ENCODE measurements at places on chromosomes 7 and 10. TPM values are rescaled to one million over a fixed set of nuclear protein-coding genes. Genes with fewer than 3 reads are reported as not detected.

Gene APBB1IP
- 69.5 TPM for polyA plus RNA-seq

Gene CISD1
- 6.6 TPM for polyA plus RNA-seq

Gene SLC39A12
- polyA plus RNA-seq, result not detected

Gene CHN2
- 0.74 TPM for polyA plus RNA-seq

Gene ZNF488
- polyA plus RNA-seq, result not detected

Gene EGFR
- polyA plus RNA-seq, result not detected

Gene ITGA8
- polyA plus RNA-seq, result not detected

Gene ZC3HAV1L
- polyA plus RNA-seq, result 1.5 TPM

Gene C10orf62
- not detected for polyA plus RNA-seq

Gene NODAL
- 0.07 TPM for polyA plus RNA-seq

Gene PNLIP
- polyA plus RNA-seq, result not detected

GRCh38 chr7:43377196-43377960 is 205.5 kb upstream of the STK17A start:
- no peak for DNase-seq
- no peak overlapping the region for H3K27ac ChIP-seq
- no peak overlapping the region for H3K4me3 ChIP-seq
- H3K27me3 ChIP-seq, result no peaks in the 10 kb centered on the region

GRCh38 chr10:43078986-43079273 is 2.1 kb downstream of the RET start:
- H3K4me3 ChIP-seq, result no peak overlapping the region
- H3K27ac ChIP-seq, result no peak overlapping the region
- no peak for DNase-seq
- peaks cover 8% of the 10 kb centered on the region for H3K4me1 ChIP-seq
- peaks cover 10% of the 10 kb centered on the region for H3K27me3 ChIP-seq
- H3K36me3 ChIP-seq, result no peaks in the 10 kb centered on the region

DNA sequence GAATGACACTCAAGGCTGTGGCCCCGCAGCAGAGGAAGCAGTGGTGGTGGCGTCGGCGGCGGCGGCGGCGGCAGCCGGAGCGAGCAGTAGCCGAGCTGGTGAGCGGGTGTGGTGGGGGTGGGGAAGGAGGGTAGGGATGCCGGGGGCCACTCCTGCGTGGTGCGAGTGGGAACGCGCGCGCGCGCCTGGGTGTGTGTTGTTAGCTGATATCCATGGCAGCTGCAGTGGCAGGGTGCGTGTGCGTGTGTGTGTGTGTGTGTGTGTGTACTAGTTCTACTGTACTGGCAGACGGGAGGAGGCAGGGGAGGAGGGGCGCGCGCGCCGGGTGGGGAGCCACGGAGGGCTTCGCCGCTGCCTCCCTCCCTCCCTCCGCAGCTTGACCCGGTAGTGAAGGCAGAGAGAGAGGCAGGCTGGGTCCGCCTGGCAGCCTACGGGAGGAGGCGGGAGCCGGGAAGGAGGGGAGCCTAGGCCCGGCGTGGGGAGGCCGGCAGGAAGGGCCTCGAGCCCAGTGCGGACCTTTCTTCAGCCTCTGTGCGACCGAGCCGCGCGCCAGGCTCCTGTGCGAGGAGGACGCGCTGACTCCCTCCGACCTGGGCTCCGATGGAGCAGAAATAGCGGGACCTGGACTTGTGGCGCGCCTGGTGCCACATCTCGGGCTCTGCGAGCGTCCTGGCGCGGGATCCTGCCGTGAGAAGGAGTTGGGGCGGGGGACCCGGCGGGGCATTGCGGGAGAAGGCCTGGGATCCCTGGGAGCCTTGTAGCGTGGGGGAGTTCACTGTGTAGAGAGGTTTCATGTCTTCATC is at the start of gene MAGI2:
Gene MAGI2 (minus strand): TSS at position 110 of the 803 bp plus-strand sequence. CDS start 347 bp downstream, outside the sequence.
- no peak within 1 kb of the TSS for H3K27ac ChIP-seq
- DNase-seq, result no peak
- H3K4me3 ChIP-seq, result no peak within 1 kb of the TSS
- H3K4me1 ChIP-seq, result peaks cover 9% of the 10 kb centered on the region

GRCh38 chr7:151392002-151392401 is 17.8 kb downstream of the WDR86 start:
- no peak overlapping the region for H3K27ac ChIP-seq
- no peaks in the 10 kb centered on the region for H3K4me1 ChIP-seq
- H3K27me3 ChIP-seq, result no peaks in the 10 kb centered on the region
- no peak for DNase-seq
- no peak overlapping the region for H3K4me3 ChIP-seq

DNA sequence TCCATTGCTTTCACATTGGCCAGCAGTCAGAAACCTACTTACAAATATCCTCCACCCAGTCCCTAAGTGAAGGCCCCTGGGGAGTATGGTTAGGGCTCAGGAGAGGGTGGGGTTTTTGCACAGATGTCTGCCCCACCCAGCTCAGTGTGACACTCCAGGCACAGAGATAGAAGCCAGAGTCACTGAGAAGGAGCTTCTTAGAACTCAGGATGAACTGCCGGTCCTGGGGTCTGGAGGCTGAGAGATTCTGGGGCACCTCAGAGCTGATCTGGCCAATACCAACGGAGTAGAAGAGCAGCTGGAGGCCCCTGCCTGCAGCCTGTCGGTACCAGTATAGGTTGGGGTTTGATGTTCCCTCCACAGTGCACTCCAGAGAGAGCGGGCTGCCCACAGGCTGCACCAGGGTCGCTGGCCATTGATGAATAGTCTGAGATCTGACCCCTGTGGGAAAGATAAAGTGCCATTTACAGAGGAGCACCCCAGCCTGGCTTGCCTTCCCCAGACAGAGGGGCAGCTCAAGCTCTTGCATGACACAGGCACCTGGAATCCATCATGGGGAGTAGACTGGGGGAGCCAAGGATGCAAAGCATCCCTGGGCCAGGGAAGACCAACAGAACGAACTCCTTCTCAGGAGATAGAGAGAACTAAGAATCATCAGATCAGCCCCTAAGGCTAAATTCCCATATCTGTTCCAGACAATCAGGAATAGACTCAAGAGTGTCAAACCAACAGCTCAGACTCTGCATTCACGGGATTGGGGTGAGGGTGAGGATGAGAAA is 41.9 kb downstream of the PRSS2 start:
- peak; percentile 73 for DNase-seq
- H3K4me3 ChIP-seq, result peak overlapping the region; percentile 55
- peaks cover 68% of the 10 kb centered on the region for H3K4me1 ChIP-seq
- peak overlapping the region; percentile 65 for H3K27ac ChIP-seq
- no peaks in the 10 kb centered on the region for H3K36me3 ChIP-seq

DNA sequence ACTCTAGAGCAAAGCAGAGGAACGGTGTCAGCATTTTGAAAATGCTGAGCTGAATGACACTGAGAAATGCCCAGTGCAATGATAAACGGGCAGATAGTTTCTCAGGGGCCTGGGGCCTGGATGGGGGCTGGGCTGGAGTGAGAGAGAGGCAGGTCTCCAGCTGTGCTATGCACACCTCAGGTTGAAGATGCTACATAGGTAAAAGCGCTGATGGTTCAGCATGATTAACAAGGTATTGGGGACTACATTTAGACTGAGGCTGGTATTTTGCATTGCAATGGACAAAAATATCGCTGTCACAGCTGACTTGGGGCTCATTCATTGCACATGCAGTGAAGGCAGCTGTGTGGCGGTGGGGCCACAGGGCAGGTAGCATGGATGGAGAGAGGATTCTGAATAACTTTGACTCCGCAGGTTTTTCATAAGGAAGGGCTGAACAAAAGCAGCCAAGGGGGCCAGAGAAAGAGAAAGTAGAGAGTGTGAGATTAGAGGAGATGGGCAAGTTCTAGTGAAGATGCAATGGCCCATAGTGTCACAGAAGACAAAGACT is 290.8 kb upstream of the ZNF32 start:
- no peaks in the 10 kb centered on the region for H3K36me3 ChIP-seq
- no peak for DNase-seq
- H3K27me3 ChIP-seq, result no peaks in the 10 kb centered on the region
- H3K4me1 ChIP-seq, result peaks cover 4% of the 10 kb centered on the region
- H3K4me3 ChIP-seq, result no peak overlapping the region
- no peak overlapping the region for H3K27ac ChIP-seq

DNA sequence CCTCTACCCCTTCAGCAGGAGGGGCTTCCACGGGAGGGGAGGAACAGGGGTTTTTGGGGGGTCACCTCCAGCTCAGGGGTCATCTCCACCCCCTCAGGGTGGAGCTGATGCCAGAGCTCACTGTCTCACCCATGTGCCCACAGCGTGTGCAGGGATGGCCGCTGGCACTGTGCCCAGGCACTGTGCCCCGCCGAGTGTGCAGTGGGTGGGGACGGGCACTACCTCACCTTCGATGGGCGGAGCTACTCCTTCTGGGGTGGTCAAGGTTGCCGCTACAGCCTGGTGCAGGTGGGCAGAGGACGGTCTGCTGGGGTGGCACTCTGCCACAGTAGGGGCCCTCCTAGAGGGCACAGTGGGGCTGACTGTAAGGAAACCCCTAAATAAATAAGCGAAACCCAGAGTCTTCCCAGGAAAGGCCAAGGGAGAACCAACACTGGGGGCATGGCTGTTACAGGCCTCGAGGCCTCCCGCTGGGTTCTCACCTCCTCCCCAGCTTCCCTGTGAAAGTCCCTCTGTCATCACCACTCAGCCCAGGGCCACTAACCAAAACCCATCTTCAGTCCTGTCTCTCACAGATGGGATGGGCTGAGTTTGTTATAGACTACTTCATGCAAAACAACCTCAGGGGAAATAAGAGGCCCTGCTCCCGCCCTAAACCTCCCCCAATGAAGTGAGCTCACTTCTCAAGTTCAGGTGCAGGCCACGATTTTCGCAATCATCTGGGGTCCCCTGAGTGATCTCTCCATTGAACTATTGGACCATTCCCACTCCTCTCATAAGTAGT is 7.4 kb upstream of the ZNF467 start:
- no peak overlapping the region for H3K27ac ChIP-seq
- no peak overlapping the region for H3K4me3 ChIP-seq
- H3K36me3 ChIP-seq, result no peaks in the 10 kb centered on the region
- no peak for DNase-seq
- no peaks in the 10 kb centered on the region for H3K4me1 ChIP-seq

DNA sequence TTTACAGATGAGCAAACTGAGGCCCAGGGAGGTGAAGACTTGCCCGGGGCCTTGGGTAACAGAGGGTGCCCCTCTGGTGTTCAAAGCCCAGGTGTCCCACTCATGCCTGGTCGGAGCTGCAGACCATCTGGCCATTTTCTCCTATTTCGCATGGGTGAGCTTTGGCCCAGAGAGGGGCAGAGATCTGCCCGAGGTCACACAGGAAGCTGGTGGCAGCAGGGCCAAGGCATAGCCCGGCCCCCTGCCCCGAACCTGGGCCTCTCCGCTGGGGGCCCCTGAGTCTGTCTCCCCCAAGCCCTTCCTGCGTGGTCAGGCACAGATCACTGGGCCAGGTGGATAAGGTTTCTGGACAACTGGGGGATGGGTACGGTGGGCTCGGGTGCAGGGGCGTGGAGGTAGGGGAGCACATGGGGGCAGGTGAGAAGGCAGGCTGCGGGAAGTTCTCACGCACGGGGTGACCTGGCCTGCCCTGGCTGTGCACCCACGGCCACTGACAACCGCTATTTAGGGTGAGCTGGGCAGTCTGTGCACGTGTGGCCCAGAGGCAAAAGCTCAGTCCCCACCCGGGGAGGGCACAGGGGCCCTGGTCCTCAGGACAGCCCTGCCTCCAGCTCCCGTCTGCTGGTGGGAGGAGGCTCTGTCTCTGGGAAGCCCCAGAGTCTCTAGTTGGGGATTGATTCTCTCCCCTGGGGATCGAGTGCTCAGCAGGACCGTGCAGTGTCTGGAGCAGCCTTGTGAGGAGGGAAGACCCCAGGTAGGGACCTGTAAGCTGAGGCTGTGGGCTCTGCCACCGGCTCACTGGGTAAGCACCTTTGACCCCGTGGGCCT is 68.6 kb downstream of the UNCX start:
- H3K36me3 ChIP-seq, result no peaks in the 10 kb centered on the region
- H3K4me3 ChIP-seq, result no peak overlapping the region
- no peaks in the 10 kb centered on the region for H3K27me3 ChIP-seq
- DNase-seq, result no peak
- H3K27ac ChIP-seq, result no peak overlapping the region

DNA sequence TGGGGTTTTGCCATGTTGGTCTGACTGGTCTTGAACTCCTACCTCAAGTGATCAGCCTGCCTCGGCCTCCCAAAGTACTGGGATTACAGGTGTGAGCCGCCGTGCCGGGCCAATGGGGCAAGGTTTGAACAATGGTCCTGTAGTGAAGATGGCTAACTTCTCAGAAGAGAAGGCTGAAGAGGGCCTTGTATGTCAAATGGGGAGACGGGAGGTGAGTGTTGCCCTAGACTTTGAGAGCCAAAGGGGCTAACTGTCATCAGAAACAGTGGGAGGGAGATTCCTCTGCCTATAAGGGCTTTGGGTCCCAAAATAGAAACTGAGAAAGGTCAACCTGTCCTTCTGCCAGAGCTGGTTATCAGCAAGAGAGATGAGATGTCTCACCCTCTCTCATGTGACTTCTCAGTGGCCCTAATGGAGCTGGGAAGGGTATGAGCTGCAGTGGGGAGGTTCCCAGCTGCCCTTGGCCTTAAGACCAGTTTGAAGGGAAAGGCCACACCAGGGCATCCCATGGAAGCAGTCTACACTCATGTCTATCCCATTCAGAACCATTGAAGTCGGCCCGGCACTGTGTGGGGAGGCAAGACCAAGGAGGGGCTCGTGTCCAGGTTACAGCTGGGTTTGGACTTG is 1.3 kb upstream of the SAMD8 start:
- no peak for DNase-seq
- peaks cover 18% of the 10 kb centered on the region for H3K4me1 ChIP-seq
- no peaks in the 10 kb centered on the region for H3K27me3 ChIP-seq
- H3K4me3 ChIP-seq, result no peak overlapping the region
- H3K27ac ChIP-seq, result peak overlapping the region; percentile 98
- no peaks in the 10 kb centered on the region for H3K36me3 ChIP-seq

DNA sequence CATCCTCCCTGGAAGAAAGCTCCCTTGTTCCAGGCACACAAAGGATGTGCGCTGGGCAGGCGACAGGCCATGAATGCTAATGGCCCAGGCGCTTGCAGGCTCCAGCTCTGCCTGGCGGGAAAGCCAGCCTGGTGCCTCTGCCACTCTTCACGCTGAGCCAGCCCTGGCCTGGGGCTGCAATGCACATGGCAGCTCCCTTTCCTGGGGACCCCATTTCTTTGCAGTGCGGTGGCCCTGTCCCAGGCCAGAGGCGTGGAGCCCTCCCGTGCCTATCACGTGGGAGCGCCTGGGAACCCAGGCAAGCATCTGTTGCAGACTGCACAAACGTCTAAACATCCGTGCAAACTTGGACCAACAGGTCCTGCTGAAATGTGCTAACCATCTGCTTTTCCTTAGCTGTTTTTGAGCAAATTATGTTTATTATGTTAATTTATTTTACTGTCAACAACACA is 152.1 kb upstream of the LYZL2 start:
- DNase-seq, result no peak
- H3K36me3 ChIP-seq, result no peaks in the 10 kb centered on the region
- H3K27me3 ChIP-seq, result peaks cover 16% of the 10 kb centered on the region
- no peaks in the 10 kb centered on the region for H3K4me1 ChIP-seq
- H3K4me3 ChIP-seq, result no peak overlapping the region

- H3K36me3 ChIP-seq, result peaks cover 51% of the 10 kb centered on the region
- no peak overlapping the region for H3K27ac ChIP-seq
- H3K4me3 ChIP-seq, result no peak overlapping the region
Observed at GRCh38 chr10:11525503-11525902, 85.9 kb downstream of the USP6NL start.

GRCh38 chr7:86908948-86909347 is 150.5 kb downstream of the ELAPOR2 start:
- H3K27ac ChIP-seq, result no peak overlapping the region
- DNase-seq, result no peak
- H3K27me3 ChIP-seq, result no peaks in the 10 kb centered on the region
- no peaks in the 10 kb centered on the region for H3K4me1 ChIP-seq
- no peaks in the 10 kb centered on the region for H3K36me3 ChIP-seq

Data from B cell (primary cell).